Panc1 (cell line): ENCODE measurements at places on chromosomes 3 and 15.

GRCh38 chr15:63729115-63729884, 104.4 kb downstream of the HERC1 start:
- no peak for DNase-seq

- DNase-seq, result no peak
Measured at GRCh38 chr3:111763968-111764367, 95.1 kb upstream of the PHLDB2 start.

DNA sequence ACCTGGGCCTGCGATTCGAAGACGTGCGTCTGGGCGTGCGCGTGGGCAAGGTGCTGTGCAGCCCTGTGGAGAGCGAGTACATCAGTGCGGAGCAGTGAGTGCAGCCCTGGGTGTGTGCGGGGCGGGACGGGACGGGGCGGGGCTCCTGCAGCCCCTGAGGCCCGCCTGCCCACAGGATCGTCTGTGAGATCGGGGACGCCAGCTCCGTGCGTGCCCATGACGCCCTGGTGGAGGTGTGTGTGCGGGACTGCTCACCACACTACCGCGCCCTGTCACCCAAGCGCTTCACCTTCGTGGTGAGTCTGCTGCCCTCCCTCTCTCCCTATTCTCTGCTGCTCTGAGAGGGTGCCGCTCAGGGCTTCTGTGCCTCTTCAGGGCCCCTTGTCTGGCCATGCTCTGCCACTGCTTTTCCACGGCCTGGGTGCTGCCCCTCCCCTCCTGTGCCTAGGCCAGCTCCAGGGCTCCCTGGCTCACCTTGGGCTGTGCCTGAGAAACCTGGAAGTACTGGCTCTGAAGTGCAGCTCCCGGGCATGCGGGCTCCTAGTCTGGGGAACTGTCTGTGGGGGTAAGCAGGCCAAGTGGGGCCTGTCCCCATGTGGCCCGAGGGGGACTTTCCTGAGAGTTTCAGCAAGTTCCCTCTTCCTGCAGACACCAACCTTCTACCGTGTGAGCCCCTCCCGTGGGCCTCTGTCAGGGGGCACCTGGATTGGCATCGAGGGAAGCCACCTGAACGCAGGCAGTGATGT, 31.8 kb downstream of the PLXNA1 start:
- DNase-seq, result no peak

DNA sequence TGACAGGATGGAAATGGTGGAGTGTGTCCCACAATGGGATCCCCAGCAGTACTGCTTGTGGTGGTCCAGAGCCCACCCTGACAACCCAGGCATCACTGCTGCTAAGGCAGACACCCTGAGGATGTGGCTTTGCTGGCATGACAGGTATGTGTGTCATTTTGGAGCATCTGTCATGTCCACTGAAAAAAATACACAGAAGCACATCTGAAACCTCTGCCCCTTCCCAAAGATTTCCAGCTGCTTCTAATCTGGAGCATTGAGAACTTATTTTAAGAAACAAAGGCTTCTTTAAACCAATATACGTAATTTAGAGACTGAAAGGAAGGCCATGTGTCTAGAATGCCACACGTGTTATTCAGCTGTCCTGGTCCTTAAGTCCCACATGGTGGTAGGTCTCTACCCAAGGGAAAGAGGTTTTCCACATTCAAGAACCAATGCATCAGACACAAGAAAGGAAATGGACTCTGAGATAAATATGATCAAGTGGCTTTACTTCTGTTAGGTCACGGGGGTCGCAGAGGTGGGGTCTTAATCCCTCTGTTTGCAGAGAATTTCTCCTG, 88.3 kb downstream of the PDZRN3 start:
- no peak for DNase-seq

DNA sequence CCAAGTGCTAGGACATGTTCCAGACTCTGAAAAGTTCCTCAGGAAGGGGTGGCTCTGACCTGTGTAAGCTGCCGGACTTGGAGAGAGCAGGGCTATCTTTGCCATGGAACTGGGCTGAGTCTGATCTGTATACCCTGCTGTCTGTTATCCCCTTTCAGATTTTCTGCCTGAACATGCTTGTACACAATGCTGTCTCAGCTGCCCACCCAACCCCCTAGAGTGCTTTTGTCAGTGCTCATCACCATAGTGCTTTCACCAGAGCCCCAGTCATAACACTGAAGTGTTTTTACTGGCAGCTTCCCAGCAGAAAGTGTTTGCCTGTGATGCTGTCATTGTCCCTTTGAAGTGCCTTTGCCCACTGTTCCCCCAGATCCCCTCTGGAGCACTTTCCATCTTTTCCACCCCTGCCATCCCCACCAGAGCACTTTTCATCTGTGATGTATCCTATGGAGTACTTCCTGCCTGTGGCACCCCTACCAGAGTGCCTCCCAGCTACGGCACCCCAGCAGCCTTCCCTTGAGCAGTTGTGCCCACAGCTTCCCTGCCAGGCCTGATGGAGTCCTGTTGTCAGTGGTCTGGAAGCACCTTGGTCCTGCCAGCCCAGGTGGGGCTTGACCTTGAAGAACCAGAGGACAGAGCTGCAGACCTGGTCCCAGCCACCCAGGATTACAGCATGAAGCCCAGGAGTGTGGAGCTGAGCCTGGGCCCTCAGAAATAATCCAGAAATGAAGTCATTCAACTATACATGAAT, 397.7 kb downstream of the DIPK2A start:
- no peak for DNase-seq

GRCh38 chr3:158991146-158991705, 189.4 kb downstream of the MFSD1 start:
- DNase-seq, result no peak

GRCh38 chr15:90895571-90896117, 7.5 kb upstream of the MAN2A2 start:
- no peak for DNase-seq

- no peak for DNase-seq
Measured at GRCh38 chr15:57375827-57376695, at the start of gene CGNL1. TSS of gene CGNL1 (plus strand) at chr15:57376505. CDS start at chr15:57438000, 61,495 bp downstream.

- no peak for DNase-seq
Measured at GRCh38 chr3:41846850-41847249, 115.1 kb downstream of the ULK4 start.
